GM12878 (cell line): ENCODE measurements at places on chromosomes 7 and 10.
A peak's percentile ranks its signal among the peaks of the same experiment; 100 is the strongest.

GRCh38 chr10:49571388-49571787 is 32.5 kb upstream of the ERCC6 start:
- no peak overlapping the region for H3K4me3 ChIP-seq
- no peak overlapping the region for H3K27ac ChIP-seq
- no peaks in the 10 kb centered on the region for H3K27me3 ChIP-seq
- no peaks in the 10 kb centered on the region for H3K36me3 ChIP-seq
- no peak for DNase-seq

GRCh38 chr10:52918714-52919305 is 146.2 kb upstream of the MBL2 start:
- H3K4me3 ChIP-seq = no peak overlapping the region
- no peaks in the 10 kb centered on the region; the same call in 1 of the 2 replicates for H3K27me3 ChIP-seq
- H3K36me3 ChIP-seq = no peaks in the 10 kb centered on the region
- no peak overlapping the region for H3K27ac ChIP-seq

DNA sequence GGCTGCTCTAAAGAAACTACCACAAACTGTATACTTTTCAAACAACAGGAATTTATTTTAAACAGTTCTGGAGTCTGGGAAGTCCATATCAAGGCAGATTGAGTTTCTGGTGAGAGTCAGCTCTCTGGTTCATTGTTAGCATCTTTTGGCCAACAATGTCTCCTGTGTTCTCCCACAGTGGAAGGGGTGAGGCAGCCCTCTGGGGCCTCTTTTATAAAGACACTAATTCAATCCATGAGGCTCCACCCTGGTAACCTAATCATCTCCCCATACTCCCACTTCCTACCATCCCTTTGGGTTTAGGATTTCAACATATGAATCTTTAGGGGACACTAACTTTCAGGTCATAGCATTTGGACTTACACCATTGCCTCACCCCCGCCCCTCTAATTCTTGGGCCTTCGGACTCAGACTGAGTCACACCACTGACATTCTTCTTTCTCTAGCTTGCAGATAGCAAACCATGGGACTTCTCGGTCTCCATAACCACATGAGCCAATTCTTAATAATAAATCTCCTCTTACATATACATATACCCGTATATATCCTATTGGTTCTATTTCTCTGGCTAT is 64.3 kb upstream of the ANTXRL start:
- H3K36me3 ChIP-seq = no peaks in the 10 kb centered on the region
- no peaks in the 10 kb centered on the region for H3K27me3 ChIP-seq

DNA sequence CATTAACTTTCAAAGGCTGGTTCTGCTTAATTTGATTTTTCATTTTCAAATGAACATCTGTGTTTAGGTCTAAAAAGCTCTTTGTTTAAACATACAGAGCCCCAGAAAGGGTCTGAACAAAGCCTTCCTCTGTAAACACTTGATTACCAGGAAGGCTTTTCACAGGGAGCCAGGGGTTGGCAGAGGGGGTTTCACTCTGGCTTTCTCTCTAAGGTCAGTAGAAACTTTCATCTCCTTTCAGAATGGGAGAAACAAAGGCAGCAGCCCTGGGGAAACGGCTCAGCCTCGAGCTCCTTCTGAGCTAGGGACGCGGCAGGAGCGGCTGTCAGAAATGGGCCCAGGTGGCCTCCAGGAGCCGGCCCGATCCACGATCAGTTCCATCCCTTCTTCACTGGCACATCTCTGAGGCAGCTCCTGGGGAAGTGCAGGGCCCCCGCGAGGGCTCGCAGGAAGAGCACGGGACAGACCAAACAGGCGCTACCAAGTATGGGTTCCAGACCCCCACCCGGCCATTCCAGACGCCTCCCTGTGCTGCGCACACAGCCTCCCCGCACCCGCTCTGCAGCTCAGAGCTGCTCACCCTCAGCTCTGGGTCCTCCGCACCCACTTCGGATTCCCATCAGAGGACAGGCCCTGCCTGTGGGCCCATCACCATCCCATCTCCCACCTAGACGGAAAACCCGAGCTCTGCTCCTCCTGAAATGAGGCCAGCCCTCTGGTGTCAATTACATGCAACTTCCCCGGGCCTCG is 124.1 kb downstream of the MAD1L1 start:
- H3K4me3 ChIP-seq = no peak overlapping the region
- H3K27ac ChIP-seq = no peak overlapping the region
- H3K36me3 ChIP-seq = no peaks in the 10 kb centered on the region; the same call in none of the 2 replicates
- no peak for DNase-seq

DNA sequence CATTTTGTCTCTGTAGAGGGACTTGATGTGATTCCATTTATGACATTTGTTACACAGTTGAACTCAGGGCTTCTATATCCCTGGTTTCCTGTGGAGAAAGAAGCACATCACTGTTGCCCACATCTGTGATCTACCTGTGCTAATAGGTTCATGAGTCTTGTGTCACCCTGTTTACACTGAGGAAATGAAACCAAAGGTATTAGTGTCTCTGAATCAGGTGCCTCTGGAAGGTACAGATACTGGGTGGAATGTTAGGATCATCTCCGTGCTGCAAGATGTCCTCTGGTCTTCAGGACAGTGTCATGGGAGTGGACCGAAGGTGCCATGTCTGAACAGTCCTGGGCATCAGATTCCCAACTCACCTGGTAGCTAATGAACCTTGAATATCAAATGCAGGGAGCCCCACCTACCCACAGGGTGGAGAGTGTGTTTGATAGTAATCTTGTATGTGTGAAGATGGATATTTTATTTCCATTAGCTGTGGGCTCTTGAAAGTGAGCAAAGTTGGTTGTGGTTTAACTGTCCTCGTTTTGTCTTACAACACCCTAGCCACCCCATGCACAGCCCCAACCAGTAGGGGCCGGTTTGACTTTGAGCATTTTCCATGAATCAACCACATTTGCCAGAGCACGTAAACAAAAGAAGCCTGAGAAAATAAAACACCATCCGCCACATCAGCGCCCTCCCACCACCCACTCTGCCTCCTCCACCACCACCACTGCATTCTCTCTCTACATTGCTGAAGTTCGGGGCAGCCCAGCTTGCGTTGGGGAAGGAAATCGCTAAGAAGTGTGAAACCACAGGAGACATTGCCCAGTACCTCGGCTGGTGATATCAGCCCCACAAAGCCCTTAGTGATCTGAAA is 40.7 kb downstream of the TARP start:
- no peaks in the 10 kb centered on the region for H3K27me3 ChIP-seq
- peak; percentile 82 for DNase-seq

DNA sequence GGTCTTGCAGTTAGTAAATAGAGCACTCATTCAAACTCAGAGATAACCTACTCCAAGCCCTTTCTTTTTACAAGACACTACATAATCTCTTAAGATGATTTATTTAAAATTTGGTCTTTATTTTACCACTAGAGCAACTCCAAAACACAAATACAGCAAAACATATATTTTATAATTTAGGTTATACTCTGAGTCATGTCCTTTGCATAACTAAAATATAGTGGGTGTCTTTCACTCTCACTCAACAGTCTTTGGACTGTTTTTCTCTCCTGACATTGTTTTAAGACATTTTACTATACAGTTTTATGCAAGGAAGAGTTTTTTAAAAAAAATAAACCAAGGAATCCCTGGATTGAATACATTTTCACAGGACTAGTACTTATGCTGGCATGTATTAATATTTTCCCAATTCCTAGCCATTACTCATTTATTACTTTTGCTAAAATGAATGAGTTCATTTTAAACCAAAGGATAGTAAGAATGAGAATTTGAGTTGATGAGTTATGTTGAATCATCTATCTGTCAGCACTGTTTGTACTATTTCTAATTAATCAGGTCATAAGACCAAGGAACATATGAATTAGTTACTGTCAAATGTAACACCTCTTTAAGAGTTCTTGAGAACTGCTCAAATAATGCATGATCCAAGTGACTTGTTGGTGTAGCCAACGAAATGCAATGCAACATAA is 303.1 kb upstream of the FZD1 start:
- no peaks in the 10 kb centered on the region for H3K36me3 ChIP-seq
- DNase-seq = no peak
- no peaks in the 10 kb centered on the region for H3K27me3 ChIP-seq

DNA sequence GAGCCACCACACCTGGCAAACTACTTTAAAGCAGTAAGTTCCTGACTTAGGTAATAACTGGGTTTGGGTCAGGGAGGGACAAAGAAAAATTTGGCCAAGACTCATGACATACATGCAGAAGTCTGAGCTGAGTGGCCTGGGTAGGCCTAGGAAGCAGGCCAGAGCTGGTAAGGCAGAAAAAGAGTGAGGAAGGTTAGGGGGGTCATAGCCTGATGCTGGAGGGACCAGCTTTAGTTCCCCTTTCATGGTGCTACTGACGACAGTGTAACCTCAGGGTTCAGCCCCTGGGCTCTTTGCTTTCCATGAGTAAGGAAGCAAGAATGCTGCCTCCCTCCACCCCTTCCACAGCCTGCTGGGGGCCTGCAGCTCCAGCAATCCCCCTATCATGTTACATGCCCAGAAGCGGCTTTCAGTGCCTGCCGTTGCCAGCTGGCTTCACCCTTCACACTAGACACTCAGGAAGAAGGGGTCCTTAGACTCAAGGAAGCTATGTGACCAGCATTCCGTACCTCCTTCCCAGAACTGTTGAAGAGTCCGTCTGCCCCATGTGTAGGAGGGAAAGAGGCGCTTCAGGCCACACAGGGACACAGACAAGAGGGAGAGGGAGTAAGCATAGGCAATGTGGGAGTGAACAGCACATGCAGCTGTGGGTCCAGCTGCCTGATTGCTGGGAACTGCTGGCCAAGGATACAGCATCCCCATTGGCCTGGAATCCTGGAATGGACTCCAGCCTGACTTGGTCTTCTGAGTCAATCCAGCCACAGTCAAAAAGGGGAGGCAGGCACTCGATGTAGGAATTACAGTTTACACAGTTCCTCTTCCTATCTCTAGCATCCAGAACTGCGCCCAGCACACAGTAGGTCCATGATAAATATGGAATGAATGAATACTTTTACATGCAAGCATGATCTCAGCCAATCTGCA is 4.1 kb upstream of the PLAU start:
- H3K4me1 ChIP-seq = peaks cover 18% of the 10 kb centered on the region
- no peak overlapping the region for H3K27ac ChIP-seq
- no peak overlapping the region for H3K4me3 ChIP-seq
- H3K36me3 ChIP-seq = no peaks in the 10 kb centered on the region
- DNase-seq = no peak

DNA sequence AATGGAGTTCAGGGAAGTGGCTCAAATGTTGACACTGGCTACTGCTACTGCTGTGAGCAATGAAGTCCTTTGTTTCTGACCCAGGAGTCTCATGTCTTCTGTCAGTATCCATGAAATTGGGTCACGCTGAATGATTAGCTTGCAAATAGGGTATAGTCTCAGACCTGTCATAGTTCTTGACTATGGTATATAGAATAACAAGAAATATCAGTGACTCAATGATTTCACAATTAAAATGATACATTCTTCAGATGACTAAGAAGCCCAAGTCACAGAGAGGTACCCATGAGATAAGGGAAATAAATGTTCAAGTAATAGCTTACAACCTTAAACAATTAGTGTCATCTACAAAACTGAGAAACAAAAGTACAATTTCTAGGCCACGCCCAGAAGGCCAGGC is 89.3 kb downstream of the LYZL2 start:
- H3K4me3 ChIP-seq = no peak overlapping the region
- H3K27me3 ChIP-seq = no peaks in the 10 kb centered on the region
- H3K36me3 ChIP-seq = no peaks in the 10 kb centered on the region
- DNase-seq = no peak
- H3K4me1 ChIP-seq = peaks cover 30% of the 10 kb centered on the region

DNA sequence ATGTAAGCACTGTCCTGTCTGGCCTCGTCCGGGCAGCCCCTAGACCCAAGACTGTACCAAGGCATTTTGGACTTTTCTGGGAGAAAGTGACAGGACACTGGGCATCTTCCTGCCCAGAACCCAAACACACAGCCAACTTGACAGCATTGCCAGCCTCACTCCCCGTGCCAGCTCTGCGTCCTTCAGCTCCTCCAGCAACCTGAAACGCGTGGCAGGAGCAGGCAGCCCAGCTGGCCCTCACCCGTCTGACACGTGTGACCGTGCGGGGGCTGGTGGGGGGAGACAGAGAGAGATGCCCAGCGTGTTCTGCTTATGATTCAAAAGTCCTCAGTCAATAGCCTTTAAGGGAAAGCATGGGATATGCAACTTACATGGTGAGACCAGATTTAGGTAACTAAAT is 50.3 kb upstream of the SLC29A3 start:
- H3K4me1 ChIP-seq = no peaks in the 10 kb centered on the region
- no peak overlapping the region for H3K4me3 ChIP-seq
- no peaks in the 10 kb centered on the region for H3K27me3 ChIP-seq
- H3K27ac ChIP-seq = no peak overlapping the region

DNA sequence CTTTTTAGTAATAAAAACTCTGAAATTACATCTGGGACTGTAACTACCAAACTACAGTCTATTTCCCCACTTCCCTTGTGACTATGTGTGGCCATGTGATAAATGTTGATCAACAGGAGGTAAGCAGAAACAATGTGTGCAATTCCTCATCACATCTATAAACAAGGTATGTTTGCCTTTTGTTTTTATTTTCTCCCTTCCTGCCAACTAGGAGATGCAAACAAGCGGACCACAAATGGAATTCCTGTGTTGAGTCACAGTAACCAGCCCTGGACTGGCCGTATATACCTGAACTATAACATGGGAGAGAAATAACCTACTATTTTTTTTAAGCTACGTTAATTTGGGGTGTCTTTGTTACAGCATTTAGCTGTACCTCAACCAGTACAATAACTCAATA is 52.5 kb downstream of the SCRN1 start:
- no peaks in the 10 kb centered on the region for H3K27me3 ChIP-seq
- no peak overlapping the region for H3K4me3 ChIP-seq
- H3K4me1 ChIP-seq = no peaks in the 10 kb centered on the region
- DNase-seq = no peak
- H3K27ac ChIP-seq = no peak overlapping the region

DNA sequence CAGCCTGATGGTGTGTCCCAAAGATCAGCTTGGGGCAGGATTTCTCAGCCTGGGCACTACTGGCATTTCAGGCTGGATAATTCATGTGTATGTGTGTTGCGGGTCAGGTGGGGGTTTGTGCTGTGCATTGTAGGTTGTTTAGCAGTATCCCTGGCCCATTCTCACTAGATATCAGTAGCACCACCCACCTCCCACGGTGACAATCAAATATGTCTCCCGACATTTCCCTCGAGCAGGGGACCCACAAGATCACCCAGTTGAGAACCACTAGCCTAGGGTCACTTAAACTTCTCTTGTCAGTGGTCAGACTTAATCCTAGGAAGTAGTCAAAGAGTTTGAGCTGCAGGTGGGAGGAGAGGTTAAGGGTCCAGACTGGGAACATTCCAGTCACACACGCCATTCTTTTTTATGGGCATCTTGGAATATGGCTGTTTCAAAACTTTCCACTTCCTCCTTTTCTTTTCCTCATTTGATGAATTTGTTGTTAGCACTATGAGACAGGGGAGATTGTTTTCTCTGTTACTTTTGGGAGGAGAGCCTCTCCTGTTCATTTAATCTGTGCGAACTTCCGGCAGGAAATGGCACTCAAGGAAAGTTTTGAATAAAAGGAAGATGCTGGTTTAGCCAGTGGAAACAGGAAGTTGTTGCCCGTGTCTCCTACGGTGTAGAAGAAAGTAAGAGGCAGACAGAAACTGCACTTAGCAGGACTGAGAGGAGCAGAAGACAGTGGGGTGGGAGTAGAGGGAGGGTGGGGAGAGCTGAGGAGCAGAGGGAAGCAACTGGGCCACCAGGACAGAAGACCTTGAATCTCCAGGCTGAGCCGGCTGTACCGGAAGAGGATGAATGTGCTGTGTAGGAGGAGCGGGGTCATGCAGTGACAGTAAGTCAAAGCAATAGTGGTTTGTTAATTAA is 17.6 kb upstream of the EXOC6 start:
- no peaks in the 10 kb centered on the region for H3K36me3 ChIP-seq
- peak overlapping the region; percentile 41; the same call in 1 of the 2 replicates for H3K4me3 ChIP-seq
- no peak for DNase-seq
